ENCODE measurements at places on chromosomes 1 and 21.

- DNase-seq, result no peak
Observed at GRCh38 chr1:241270016-241270415, 87.0 kb downstream of the RGS7 start.

DNA sequence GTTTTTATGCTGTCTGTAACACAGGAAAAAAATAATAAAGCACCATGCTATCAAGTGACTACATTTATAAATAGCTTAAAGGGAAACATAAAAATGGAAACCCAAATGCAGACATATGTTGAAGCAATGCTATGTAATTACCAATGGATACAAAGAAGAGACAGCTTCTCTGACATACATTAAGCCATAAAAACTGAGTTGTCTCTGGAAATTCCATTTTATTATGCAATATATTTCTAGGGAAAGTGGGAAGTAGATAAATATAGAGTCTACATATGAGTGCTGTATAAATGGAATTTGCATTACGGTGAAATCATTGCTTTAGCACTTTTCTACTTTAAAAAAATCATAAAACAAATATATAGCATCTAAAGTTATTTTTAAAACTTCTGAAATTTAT is 135.2 kb upstream of the COL11A1 start:
- no peak for DNase-seq

GRCh38 chr1:171457412-171457811 is 27.9 kb upstream of the PRRC2C start:
- peak; percentile 42 for DNase-seq

GRCh38 chr1:13896932-13897331 is 196.9 kb downstream of the PRDM2 start:
- DNase-seq, result no peak

GRCh38 chr21:41632748-41633475 is 125.0 kb upstream of the TMPRSS2 start:
- no peak for DNase-seq

DNA sequence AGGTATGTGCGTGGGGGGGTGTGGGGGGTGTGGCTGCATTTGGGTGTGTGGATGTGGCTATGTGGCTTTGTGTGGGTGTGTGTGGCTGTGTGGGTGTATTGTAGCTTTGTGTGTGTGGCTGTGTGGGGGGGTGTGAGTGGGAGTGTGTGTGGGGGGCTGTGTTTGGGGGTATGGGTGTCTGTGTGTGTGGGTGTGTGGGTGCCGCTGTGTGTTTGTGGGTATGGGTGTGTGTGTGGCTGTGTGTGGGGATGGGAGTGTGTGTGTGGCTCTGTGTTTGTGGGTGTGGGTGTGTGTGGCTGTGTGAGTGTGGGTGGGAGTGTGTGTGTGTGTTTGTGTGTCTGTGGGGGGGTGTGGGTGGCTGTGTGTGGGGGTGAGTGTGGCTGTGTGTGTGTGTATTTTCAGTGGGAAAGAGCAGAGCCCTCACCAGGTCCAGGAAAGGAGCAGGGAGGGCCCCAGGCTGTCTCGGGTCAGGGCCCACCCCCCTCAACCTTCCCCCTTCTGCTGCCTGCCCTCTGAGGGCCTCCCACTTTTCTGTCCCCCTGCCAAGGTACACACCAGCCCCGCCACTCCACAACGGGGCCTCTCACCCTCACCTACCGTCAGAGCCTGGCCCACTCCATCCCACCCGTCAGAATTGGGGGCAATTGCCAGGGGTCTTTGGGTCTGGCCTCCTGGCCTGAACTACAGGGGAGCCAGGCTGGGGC is 1.9 kb upstream of the COL8A2 start:
- DNase-seq, result no peak

- DNase-seq, result no peak
Observed at GRCh38 chr1:214658785-214659184, 55.8 kb downstream of the CENPF start.

- DNase-seq, result peak; percentile 61
Observed at GRCh38 chr21:36203603-36203889, 46.9 kb downstream of the DOP1B start.

GRCh38 chr1:6523566-6523965 is 30.7 kb downstream of the NOL9 start:
- peak; percentile 52 for DNase-seq

DNA sequence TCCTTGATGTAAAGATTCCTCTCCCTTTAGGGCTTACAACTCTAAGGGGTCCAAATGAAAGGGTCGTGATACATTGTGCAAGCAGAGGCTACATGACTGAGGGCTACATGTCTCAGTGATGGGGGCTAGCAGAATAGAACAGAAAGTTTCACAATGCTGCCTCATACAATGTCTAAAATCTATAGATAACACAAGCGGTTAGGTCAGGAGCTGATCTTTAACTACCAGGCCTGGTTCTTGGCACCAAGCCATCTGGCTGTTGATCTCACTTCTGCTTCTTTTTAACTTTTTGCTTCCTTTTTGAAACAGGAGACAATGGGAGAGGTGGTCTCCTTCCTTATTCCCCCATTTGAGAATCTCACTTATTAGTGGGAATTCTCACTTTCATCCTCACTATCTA is 710.2 kb downstream of the AMY1C start:
- no peak for DNase-seq

GRCh38 chr1:172766462-172766861 is 107.6 kb downstream of the FASLG start:
- DNase-seq, result peak; percentile 90

DNA sequence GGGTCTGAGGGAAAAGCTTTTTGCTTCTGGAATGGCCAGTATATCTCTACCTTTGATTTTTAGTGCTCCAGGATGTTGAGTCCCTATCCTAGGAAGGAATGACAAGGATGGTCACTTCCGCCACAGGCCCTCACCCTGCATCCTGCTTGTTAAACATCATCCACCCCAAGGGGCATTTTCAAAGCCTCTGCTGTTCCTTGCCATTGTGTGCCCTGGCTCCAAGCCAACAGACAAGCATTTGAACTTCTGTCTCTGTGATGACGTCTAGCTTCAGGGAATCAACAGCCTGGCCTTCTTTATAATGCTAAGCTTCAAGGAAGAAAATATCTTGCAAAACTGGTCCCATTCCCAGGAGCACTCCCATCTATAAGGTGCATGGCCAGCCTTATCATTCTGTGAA is 12.3 kb upstream of the JAM2 start:
- DNase-seq, result no peak

DNA sequence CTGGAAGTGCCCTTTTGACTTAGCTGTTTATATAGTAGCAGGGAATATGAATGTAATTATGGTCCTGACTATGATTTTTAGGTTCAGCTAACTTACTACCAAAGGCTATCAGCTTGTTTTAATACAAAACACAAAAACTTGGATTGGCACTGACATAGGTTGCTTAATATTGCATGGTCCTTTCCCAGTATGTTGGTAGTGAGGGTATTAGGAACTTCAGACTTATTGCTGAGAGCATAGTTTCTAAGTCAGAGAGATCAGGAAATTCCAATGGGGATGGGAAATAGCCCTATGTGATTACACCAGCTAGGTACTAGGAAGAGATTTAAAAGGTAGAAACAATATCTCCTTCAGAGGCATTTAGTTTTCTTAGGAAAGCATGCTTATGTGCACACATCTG is 7.7 kb downstream of the ARID1A start:
- DNase-seq, result no peak

GRCh38 chr1:48673332-48674105 is 103.2 kb downstream of the BEND5 start:
- DNase-seq, result no peak

- no peak for DNase-seq
Observed at GRCh38 chr1:73910466-73910865, 287.5 kb downstream of the LRRIQ3 start.

- no peak for DNase-seq
Observed at GRCh38 chr1:201918343-201918742, 28.0 kb downstream of the LMOD1 start.

- no peak for DNase-seq
Observed at GRCh38 chr1:191907121-191907520, 251.1 kb upstream of the RGS18 start.

DNA sequence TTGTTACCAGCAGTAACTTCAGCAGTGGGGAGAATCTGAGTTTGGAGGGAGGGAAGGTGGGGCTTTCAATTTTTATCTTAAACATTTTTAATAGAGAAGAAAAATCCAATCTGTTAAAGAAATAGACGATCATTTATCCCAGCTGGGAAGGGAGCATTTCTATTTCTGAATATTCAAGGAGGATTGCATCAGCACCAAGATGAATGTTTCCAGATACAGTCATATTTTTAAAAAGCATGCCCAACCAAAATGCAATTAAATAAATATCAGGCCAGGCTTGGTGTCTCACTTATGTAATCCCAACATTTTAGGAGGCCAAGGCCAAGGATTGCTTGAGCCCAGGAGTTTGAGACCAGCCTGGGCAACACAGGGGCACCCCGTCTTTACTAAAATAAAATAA is 1.7 kb upstream of the ATP1A4 start:
- DNase-seq, result no peak

GRCh38 chr1:32180186-32181060 is 948 bp downstream of the TXLNA start:
- DNase-seq, result peak; percentile 31

GRCh38 chr1:228734881-228735801 is at the start of gene RHOU:
RHOU (plus strand) TSS chr1:228735479; CDS start chr1:228735743, 264 bp downstream.
- peak; percentile 88 for DNase-seq

- DNase-seq, result no peak
Observed at GRCh38 chr1:81174052-81174451, 626.7 kb upstream of the ADGRL2 start.

DNA sequence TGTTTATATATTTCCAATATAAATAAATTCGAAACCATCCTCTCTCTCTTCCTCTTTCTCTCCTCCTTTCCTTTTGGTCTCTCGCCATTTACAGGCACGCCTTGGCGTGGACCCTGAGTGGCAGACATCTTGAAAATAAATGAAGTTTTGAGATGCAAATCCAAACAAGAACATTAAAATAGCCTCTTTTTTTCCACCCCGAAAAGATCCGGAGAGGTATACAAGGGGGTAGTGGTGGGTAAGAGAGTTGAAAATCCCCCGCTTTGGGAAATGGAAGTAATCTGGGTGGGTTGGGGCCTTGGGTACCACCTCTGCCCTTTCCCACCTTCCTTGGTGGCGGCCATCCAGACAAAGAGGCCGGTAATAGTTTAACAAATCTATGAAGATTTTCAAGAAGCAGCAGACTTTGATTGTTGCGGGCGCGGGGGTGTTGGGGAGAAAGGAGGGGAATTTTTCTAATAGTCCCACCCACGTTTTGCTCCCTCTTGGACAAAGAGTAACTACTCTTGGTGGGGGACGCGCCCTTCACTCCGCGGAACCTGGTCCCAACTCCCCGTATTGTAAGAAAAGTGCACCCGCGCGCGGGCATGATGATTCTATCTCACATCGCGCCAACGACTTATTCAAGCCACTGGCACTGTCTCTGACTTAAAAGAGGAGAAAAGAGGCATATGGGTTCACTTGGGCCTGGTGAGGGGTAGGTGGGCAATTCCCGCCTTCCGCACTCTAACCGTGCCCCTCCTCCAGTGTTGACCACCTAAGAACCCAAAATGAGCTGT is 4.0 kb upstream of the FOXD3 start:
- DNase-seq, result no peak

DNA sequence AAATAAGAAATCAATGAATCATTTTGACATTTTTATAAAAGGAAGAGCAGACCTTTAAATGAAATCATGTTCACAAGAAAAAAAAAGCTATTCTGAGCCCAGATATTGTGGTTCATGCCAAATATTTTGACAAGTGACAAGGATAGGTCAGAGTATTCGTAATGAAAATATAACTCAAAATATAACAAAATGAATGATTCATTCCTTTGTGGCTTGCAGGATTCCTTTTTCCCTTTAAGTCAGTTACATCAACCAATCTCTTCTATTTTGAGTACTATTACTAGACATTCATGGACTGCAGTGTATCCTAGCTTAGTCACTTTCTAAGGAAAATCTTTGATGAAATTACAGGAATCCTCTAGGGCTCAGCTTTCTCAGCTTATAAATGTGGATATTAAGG is 188.7 kb downstream of the COL11A1 start:
- DNase-seq, result no peak

- DNase-seq, result no peak
Observed at GRCh38 chr1:3387401-3387800, 67.1 kb upstream of the ARHGEF16 start.

DNA sequence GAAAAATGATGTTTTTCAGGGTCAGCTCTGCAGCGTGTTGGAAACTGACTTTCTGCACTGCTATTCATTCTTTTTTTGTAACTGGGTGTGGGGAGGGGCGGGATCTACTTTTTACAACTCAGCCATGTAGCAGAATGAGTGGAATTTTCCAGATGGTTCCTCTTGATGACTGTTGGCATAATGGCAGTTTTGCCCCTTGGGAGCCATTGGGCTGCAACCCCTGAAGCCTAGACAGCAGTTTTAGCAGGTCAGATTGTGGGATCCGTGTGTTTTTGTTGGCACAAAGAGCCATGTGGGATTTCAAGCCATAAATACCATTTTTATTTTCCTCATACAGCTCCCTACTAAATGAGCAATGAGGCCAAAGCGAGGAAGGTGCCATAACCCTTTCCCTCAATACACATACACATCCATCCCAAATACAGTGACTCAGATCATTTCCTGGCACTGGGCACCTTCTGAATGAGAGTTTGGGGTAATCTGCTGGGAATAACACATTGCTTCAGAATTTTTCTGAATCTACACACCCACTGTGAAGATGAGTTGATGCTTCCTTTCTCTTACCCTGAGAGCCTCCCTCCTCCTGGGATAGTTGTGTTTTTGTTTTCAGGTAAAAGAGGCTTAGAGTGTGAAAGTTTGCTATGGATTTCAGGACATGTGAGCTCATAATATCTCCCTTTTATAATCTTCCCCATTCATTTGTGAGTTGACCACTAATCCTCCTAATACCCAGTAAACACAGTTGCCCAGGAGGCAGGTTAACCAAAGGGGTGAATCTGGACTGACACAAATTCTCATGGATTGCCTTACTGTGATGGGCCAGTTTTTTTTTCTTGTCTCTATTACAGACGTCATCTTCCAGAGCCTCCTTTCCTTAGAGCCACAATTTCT is 13.1 kb downstream of the S100A10 start:
- no peak for DNase-seq

All from inflammatory macrophage treated with lipopolysaccharide for 1 hour (primary cell).